ENCODE measurements at places on chromosomes 2 and 18. TPM values are rescaled to one million over a fixed set of nuclear protein-coding genes. Genes with fewer than 3 reads are reported as not detected.

Gene CABYR
- total RNA-seq = 2.8 TPM

- DNase-seq = no peak
Measured at GRCh38 chr2:42141687-42142546, 27.2 kb upstream of the EML4 start.

Gene PSMA8
- 0.89 TPM for total RNA-seq

DNA sequence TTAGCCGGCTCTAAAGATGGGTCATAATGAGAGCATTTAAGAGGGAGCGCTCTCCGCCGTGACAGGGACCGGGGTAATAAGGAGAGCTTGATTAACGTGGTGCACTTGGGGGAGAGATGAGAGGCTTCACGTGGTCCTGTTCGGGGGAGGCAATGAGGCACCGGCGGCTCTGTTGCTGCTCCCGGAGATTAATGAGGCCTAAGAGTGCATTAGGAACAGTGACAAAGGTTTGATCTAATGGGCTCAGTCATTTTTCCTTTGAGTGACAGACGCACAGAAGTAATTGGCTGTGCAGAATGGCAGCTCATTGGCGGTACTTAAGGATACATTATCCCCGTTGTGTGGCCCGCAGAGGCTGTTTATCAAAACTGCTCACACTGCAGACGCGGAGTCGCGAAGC, 250.7 kb downstream of the GBX2 start:
- no peak for DNase-seq

Gene CTDP1
- 33.8 TPM for total RNA-seq

Gene SNTG2
- 0.88 TPM for total RNA-seq

Gene MBOAT2
- 1.7 TPM for total RNA-seq

Gene GAL3ST2
- not detected for total RNA-seq

DNA sequence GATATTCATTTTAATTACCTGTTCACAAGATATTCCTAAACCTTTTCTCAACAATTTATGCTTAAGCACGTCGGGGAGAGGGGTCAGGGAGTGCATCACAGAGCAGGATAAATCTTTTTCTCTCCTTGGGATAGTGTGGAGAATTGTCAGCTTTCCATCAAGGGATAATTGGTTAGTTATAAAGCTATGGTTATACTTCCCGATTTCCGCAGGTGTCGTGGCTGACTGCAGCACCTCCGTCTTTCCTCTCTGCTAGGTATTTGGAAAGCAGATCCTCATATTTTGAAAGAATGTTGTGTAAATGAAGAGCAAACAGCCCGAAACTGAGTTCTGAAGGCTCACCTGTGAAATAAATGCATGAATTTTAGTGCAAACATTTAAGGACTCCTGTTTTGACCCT, 778 bp downstream of the DYNC2LI1 start:
- DNase-seq = no peak
